ENCODE measurements at places on chromosomes 7 and 10.

DNA sequence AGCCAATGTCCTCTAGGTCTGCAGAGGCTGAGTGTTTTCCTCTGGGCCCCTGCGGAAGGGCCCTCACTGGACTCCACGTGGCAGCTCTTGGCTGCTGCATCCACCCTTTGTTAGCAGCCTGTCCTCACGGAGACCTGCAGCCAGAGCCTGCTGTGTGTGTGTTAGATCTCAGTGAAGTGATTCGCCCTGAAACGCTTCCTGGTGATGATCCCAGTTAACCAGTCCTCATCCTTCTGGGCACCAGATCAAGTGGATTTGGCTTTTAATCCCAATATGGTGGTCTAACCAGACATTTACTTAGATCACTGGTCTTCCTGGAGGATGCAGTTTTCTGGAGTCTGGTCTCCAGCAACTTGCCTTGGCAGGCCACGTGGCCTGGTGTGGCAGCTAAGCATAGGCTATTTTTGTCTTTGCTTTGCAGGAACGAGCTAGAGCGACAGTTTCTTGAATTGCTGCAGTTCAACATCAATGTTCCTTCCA, 39.5 kb upstream of the GJD4 start:
- DNase-seq, result no peak

- no peak for DNase-seq
These were observed 47.2 kb downstream of the DNAJC12 start for GRCh38 chr10:67790534-67791408.

DNA sequence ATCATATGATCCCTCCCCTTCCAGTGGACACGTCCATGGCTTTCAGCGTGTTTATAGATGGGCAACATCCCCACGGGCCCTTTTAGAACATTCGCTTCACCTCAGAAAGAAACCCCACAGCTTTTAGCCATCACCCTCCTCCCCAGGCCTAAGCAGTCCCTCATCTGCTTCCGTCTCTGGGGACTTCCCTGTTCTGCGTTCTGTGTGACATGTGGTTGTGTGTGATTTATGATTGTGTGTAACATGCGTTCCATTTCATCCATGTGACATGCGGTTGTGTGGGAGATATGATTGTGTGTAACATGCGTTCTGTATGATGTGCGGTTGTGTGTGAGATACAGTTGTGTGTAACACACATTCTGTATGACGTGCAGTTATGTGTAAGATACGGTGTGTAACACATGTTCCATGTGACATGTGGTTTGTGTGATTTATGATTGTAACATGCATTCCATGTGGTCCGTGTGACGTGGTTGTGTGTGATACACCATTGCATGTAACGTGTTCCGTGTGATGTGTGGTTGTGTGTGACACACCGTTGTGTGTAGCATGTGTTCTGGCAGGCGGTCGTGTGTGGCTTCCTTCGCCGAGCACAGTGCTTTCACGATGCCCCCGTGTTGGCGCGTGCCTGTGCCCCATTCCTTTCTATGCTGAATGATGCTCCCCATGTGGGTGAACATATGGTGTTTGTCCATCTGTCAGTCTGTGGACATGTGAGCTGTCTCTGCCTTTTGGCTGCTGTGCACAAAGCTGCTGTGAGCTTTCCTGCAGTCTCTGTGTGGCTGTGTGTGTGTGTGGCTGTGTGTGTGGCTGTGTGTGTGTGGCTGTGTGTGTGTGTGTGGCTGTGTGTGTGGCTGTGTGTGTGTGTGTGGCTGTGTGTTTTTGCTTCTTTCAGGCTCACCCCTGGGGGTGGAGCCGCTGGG, 26.2 kb downstream of the PWWP2B start:
- no peak for DNase-seq

DNA sequence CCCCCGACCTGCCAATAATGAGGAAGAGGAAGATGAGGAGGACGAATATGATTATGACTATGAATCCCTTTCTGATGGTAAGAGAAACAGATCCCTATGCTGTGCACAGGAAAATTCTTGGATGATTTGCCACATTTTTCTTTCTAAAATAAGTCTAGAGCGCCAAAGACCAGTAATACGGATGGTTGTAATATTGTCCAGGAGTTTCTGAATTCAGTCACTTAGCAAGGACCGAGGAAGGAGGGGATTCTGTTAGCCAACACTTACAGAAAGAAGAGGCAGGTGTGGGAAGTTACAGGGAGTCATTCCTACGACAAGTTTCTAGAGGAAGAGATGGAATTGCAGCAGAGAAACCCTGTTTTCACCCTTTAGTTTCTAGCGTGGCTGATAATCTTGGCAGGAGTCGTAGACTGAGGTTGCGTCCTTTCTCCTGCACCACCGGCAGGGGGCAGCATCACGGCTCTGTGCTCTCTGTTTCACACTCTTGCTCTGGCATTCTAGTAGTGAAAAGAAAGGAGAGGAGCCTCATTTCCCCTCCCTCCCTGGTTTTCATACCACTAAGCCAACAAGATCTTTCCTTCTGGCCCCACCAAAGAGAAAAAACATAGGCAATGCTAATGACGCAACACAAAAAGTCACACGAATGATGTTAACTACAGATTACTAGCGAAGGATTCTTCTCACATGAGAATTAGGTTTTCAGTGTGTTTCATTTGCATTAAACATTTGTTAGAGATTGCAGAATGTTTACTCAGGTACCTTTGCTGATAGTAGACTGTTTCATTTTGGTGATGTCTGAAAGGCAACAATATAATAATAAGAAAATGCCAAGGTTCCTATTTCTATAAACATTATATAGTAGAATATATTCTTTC, 82.7 kb downstream of the NOC3L start:
- DNase-seq, result peak; percentile 6

DNA sequence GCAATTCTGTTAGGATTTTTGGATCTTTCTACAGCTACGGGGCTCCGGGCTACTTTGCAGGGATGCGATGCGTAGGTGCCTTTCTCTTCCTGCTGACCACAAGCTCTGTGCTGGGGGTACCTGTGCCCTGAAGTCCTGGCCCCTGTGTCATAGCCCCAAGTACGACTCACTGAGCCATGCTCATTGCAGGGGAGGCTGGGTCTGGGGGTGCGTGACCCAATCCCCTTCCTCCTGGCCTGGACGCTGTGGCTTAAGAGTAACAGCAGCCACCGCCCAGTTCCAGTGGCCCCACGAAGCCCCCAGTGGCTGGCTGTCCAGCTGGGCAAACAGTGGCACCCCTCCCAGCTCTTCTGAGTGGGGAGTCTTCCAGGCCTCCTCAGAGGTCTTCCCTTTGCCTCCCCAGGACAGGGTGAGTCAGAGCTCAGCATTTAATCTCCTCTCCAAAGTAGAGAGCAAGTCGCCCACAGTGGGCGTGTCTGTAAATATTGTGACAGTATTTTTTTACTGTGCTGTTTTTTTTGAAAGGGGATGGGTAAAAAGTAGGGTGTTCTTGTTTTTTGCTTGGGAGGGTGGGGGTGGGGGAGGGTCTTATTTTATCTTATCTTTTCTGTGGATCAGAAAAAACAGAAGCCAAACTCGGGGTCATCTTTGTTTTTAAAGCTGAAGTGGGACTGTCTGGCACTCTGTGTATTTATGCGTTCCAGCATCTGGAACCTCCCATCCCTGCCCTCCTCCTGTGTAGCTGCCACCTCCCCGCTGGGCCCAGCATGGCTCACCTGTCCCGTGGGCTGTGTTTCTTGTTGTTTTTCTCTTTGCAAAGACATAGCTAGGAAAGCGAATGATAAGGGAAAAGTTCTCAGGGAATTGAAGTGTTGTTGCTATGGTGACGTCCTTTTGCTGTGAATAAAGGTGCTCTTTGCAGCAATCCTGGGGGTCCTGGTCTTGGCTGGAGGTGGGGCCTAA, 8.2 kb downstream of the LFNG start:
- DNase-seq, result peak; percentile 29
